ENCODE measurements at places on chromosomes 4 and X.

- no peak for DNase-seq
Observed at GRCh38 chr4:124527364-124527763, 185.2 kb downstream of the ANKRD50 start.

GRCh38 chr4:184282895-184283654, 65.4 kb upstream of the ENPP6 start:
- peak; percentile 42 for DNase-seq

- DNase-seq: no peak
Observed at GRCh38 chrX:1242891-1243402, 25.7 kb upstream of the CSF2RA start.

GRCh38 chr4:158914218-158914617, 145.4 kb downstream of the FNIP2 start:
- DNase-seq: no peak

DNA sequence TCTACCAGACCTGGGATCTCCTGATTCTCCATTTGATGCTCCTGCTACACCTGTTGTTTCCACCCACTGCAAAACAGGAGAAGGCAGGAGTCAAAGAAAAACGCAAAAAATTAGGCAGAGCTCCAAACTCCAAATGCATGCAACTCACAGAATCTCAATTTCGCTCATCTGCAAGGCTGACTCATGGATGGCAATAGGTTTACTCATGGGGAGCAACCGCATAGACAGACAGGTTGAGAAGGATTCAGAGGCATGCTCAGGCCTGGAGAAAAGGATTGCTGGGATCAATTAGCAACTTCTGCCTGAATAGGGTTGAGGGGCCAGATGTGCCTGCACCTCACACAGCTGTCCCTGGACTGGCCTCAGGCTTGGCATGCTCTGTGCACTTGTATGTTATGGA, 231.0 kb downstream of the LDB2 start:
- DNase-seq: no peak

DNA sequence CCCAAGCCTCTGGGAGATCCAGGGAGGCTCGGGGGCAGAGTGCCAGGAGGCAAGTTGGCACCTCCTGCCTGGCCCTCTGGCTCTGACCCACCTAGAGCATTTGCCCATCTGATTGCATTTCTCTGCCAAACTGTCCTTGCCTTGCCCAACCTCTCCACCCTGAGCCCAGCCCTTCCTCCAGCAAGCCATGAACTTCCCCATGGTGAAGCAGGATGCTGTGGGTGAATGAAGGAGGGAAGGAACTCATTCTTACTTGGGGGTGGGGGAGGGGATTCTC, 9.3 kb upstream of the CNGA2 start:
- no peak for DNase-seq

- DNase-seq: peak; percentile 14
Observed at GRCh38 chr4:6198768-6199421, 1.5 kb downstream of the JAKMIP1 start.

GRCh38 chr4:138728566-138728965, 287.0 kb upstream of the NOCT start:
- DNase-seq: no peak

GRCh38 chr4:75895744-75896314, 6.4 kb downstream of the PPEF2 start:
- no peak for DNase-seq

- no peak for DNase-seq
Observed at GRCh38 chr4:178917756-178918155, 1475.5 kb upstream of the AGA start.

DNA sequence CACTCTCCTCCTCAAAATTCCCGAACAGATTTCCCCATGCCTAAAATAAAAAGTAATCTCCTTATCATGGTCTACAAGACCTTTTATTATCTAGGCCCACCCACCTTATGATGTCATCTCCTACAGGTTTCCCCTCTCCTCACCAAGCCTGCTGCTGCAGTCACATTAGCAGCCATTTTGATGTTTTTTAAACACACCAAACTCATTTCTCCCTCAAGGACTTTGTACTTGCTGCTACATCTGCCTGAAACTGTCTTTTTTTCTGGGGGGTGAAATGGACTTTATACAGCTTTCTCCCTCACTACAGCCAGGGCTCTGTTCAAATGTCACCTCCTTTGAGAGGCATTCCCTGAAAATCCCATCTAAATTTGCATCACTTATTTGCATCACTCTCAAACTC, 90.2 kb upstream of the TAB3 start:
- DNase-seq: no peak

GRCh38 chr4:118939169-118939783, 50.6 kb downstream of the SYNPO2 start:
- no peak for DNase-seq

- DNase-seq: no peak
Observed at GRCh38 chr4:95758001-95758400, 81.9 kb upstream of the PDHA2 start.

DNA sequence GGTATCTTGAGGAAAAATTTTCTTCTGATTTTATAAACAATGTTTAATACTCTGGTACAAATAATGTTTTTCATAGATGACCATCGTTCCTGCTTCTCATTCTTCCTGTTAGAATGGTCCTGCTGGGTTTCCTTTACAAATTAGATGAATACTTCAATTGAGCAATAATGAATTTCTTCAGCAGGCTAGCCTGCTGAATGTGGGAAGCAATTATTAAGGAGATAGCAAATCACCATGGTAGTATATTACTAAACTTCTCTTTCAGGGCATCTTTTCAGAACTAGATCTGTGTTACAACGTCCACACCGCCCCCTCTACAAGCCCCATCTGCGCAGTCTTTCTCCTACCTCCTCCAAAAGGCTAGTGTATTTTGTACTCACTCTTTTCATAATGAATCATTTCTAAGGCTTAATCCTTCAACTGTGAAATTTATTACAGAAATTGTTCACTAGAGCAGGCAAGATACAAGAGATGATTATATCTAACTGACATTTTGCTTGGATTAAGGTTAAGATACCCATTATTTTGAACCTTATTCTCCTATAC, 38.4 kb downstream of the GPRIN3 start:
- no peak for DNase-seq

- no peak for DNase-seq
Observed at GRCh38 chr4:181281451-181281850, 961.8 kb upstream of the TENM3 start.

DNA sequence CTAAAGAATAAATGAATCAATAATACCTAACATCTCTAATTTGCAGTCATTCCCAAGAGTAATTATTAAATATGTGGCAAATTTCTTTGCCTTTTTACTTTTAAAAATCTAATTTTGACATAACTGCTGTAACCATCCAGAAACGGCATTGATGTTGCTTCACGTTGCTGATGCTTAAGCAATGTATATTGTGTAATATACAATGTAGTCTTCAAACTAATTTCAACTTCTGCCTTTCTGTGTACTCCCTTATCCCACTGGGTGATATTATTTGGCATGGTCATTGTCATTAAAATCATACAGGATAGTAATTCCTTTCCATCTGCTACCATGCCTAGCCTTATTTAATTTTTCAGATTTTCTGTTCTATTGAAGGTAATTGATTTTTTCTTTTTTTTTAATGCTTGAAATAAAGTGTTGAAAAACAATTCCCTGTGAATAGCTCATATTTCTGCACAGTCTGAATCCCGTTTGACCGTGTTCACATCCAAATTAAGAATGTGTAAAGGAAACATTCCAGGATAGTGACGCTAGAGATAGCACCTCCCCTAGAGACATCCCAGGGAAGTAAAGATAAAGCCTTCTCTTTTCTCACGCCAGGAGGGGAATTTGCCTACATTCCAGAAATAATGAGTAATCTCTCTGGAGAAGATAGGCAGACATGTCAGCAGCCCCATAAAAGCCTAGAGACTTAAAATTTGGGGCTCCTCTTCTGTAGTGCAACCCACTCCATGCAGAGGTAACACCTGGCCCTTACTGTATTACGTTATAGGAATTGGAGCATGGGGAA, 8.6 kb downstream of the FAM200B start:
- no peak for DNase-seq

GRCh38 chr4:38687571-38688011, 23.6 kb downstream of the KLF3 start:
- no peak for DNase-seq

DNA sequence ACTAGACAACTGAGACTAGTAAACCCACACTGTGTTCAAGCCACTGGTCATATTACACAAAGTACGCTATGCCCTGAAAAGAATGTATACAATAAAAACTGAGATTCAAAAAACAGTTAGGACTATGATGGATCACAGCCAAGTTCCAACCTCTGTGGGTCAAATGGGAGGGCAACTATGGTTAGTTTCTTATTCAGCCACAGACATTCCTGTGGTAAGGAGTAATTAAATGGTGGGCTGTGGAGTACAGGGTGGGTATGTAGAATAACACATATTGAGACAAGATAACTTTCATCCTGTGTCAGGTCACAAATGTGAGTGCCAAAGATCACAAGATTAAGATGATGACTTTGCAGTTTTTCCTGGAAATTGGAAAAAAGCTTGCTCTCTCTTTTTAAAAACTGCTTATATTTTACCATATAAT, 167.2 kb downstream of the NPNT start:
- no peak for DNase-seq

DNA sequence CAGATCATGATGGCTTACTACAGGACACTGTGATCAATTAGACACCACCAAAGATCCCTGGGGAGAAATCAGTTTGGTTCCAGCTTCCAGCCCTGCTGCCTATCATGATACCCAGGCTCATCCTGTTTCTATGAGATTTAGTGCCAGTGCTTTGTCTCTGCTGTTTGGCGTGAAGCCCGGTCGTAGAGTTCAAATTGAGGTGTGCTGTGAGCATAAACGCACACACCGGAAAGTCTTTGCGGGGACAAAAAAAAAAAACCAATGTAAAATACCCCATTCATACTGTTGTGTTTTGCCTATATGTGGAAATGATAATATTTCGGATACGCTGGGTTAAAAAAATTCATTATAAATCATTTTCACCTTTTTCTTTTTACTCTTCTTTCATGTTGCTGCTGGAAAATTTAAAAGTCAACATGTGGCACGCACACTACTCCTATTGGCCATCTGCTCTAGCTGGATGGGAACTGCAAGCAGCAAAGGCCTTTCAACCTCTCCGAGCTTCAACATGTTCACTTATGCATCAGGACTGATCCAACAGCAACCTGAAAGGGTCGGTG, 607 bp upstream of the DKC1 start:
- DNase-seq: peak; percentile 34

DNA sequence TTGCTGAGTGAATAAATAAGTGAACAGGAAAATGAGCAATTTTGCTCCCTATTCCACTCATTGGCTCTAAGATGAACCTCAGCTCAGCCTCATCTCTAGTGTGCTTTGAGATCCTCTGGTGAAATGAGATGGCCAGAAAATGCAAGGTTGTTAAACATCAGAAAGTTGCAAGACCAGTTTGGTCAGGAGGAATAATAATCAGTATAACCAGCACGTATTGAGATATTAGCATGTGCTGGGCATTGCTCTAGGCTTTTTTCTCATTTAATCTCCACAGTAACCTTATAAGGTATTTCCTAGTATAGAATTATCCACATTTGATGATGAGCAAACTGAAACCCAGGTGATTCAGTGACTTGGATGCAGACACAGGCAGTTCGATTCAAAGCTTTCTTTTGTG, 110.5 kb upstream of the PAK3 start:
- DNase-seq: peak; percentile 12

DNA sequence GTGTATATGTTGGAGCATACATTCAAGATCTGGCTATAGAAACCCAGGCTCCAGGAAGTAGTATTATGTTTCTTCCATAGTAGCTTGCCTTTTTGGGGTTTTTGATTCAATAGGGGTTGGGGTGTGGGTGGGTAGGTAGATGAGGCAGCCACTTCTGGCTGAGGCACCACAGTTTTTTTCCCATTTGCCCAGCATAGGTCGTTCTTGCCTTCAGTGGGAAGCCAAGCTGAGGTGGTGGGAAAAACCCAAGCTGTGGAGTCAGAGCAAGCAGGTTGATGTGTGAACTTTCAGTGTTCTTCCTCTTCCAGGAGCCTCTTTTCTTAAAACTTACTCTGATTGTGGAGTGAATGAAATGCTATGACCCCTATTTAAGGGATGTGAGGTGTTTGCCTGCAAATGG, 67.0 kb upstream of the RPS6KA3 start:
- DNase-seq: no peak

GRCh38 chr4:145107126-145107525, 9.0 kb downstream of the ABCE1 start:
- DNase-seq: no peak

DNA sequence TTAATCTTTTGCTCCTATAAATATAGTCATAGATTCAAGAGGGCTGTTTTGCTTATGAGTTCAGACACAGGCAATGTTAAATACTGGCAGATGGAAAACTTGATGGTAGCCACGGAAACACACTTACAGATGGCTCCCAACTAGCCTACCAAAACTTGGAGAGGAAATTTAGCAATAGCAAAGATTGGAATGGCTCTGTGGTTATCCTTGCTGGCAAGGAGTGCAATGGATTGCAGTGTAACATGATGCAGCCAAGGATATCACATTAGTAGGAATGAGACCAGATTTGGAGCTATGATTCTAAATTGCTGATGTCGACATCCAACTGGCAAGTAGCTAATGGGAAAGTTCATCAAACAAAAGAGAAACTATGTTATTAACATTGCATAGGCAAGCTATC, 791.0 kb upstream of the DIAPH2 start:
- DNase-seq: no peak

- peak; percentile 56 for DNase-seq
Observed at GRCh38 chrX:10173331-10173900, 16.6 kb downstream of the CLCN4 start.
